ENCODE measurements at places on chromosomes 2 and 18.

DNA sequence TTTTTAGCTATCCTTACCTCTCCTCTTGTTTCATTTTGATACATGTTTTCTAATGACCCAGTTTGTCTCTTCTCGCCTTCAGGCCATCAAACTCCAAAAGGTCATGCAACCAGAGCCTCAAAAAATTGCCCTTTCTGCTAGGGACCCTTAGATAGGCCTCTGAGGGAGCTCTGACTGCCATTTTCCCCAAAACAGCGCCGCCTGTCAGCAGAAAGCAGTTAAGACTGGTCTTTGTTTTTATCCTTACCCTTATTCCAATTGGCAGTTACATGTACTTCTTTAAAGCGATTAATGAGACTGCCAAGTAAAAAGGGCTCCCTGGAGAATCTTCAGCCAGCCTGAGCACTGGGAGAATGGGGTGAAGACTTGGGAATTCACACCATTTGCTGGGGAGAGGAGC, 55.1 kb upstream of the RIT2 start:
- no peak for DNase-seq

- DNase-seq = peak; percentile 72
These were observed 301.2 kb downstream of the AGPS start for GRCh38 chr2:177693658-177694339.

DNA sequence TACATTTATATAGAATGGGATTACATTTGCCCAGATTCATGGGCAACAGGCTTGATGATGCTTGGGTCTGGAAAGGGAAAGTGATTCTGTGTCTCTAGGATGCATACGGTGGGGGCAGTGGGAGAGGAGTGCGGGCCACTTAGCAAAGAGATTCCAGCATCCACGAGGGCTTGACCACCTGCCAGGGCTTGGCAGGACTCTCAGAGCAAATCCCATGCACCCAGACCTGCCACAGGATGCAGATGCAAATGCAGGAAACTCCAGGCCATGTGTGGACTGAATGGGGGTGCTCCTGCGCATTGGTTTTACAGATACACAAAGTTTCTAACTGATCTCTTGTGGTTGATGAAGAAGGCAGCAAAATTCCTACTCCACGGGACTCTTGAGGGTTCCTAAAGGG, 334.7 kb downstream of the CYRIA start:
- no peak for DNase-seq

DNA sequence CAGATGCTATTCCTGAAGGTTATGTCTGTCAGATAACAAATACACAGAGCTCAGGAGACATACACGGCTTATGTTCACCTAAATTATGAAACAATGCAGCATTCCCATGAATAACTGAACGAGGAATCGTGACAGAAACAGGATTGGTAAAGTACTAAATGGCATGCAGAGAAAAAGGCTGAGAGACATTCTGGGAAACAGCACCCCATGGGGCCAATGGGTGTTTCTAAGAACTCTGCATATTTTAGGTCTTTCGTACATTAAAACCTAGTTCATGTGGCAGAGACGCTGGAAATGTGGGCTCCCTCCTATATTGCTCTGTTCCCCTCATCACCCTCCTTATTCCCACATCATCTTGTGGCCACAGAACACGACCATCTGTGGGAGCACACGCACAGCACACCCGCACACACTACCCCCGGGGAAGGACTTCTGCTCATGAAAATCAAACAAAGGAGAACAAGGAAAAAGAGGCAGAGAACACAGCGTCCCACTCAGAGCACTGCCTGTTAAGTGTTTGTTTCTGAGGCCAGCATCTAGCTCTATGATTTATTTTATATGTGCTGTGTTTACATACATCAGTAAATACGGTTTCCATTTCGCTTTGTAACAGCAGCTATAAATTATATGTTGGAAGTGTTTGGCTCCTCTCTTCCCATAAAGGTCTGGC, 143.6 kb downstream of the AFF3 start:
- no peak for DNase-seq

GRCh38 chr2:128867311-128867710, 548.6 kb upstream of the HS6ST1 start:
- DNase-seq = no peak

GRCh38 chr2:241894056-241894641, 24.6 kb downstream of the RTP5 start:
- DNase-seq = no peak

DNA sequence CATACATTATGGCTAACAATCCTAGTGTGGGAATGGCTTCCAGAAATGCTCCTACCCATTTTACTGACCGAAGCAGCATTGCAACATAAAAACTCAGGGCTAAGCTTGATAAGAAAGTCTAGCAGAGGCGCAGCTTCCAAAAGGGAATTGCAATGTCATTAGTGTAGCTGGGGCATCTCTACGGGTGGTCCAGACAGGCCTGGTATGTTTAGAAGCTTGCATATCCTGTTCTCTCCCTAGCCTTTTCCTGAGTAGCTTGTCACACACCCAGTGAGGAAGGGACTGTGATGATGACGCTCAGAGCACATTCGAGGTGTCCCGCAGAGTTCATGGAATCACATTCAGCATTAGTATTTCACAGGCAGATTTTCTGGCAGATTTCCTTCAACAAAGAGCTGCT, 38.0 kb upstream of the COL5A2 start:
- DNase-seq = peak; percentile 92

DNA sequence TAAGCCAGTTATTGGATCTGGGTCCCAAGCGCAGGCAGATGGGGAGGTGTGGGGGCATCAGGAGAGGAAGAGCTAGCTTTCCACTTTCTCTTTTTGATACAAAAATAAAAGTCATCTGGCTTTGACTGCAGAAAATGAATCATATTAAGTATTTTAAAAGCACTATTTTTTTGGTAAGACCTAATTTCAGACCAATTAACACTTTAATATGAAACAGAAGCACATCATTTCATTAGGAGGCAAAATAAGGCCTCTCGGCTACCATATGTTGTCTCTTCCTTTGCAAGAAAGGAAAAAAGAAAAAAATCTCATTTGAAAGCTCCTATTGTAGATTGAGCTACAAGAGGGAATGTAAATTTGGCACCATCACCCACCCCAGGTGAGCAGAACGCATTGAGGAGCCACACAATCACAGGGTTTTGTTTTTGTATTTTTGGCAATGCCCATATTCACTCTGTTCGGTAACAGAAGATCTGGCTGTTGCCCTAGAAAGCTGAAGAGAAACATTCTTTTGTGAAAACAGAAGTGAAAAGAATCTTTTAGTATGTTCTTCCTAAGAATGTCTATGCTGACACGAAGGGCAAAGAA, 390.7 kb upstream of the ETAA1 start:
- DNase-seq = no peak

DNA sequence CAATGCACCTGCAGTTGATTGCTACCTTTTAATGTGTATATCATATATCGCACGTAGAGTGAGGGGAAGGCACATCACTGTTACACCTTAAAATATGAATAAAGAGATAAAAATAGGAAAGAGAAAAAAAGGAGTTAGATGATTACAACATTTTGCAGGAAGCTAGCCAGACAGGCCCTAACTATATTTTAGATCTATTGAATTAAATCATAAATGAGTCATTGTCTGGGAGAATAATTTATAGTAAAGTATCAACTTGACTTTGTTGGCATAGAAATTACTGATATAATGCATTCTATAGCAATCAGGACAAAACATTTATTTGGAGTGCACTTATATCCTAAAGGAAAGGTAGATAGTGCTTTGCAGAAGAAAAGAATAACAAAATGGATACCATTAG, 384.9 kb upstream of the NXPH2 start:
- DNase-seq = no peak

DNA sequence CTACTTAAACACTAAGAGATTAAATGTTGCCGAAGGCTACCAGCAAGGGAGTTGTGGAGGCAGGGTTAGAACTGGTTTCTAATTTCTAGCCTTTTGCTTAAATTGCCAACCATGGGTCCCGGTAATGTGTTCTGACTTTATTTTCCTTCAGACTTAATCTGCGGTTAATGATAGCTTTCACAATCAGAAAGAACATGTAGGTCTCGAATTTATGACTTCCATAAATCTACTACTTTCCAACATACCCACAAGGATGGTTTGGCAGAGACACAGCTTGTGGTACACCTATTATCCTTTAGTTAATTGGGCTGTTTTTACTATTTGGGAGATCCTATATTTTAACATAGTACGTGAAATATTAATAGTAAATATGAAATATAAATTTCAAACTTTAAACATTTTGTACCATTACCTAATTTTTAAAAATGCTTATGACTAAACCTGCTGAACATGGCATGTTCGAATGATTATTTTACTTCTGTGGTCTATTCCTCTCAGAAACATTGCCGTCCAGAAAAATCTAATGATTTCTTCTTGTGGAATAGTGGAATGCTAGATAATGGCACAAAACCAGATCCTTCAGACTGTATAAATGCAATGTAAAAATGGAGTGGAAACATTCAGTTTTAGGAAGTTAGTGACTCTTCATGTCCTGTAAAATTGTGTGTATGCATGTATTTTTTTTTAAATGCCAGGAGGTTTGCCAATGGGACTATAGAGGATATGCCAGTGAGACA, 41.3 kb downstream of the PARD3B start:
- no peak for DNase-seq

DNA sequence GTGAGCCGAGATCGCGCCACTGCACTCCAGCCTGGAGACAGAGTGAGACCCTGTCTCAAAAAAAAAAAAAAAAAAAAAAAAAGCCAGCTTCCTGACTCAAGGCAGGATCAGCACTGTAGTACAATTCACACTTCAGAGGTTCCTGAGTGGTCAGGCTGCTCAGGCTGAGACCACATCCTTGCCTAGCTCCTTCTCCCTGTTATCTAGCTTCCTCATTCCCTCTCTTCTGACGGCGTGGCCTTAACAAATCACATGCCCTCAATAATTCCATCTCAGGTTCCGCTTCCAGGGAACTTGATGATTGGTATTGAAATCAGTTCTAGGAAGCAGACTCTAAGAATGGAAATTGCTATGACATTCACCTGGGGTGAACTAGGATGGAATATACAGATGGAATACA, 29.8 kb upstream of the KDM3A start:
- no peak for DNase-seq

DNA sequence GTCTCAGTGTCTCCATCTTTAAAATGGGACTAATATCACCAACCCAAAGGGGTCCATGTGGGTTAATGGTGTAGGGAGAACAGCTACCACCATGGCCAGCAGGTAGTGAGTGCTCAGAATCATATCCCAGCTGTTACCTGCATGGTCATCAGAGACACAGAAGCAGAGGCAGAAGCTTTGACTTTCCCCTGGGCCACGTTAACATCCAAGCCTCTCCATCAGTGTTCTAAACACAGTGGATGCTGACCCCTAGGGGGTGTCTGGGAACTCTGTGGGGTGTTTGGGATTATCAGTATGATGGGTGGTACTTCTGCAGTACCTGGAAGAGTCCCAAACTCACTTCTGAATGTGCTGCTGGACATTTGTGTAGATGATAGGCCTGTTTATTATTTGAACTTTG, 93.6 kb downstream of the GYPC start:
- DNase-seq = no peak

GRCh38 chr2:217008794-217009193, 148.9 kb upstream of the TNP1 start:
- no peak for DNase-seq

- no peak for DNase-seq
These were observed 81.6 kb upstream of the ZFP36L2 start for GRCh38 chr2:43307973-43308372.

DNA sequence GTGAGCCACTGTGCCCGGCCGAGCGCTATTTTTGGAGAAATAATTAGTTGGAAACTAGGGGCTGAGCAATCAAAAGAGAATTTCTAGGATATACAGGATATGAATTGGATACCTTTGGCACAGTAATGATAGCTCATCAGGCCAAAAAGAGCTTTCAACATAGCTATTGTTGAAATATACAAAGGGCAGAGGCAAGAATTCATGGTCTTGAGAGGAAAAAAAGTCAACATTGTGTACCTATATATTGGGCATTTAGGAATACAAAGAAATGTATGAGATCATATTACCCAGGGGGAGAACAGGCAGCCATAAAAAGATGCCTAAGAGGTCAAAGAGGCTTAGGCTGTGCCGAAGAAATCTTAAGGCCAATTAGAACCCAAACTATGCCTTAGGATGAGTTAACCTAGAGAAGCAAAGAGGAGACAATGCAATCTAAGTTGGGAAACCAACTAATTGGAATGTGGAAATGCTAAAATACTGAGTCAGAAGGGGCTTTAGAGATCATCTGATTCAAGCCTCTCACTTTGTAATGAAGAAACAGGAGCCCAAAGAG, 99.0 kb downstream of the RBBP8 start:
- peak; percentile 89 for DNase-seq

GRCh38 chr2:190682168-190682567, 33.3 kb downstream of the NAB1 start:
- DNase-seq = peak; percentile 58

DNA sequence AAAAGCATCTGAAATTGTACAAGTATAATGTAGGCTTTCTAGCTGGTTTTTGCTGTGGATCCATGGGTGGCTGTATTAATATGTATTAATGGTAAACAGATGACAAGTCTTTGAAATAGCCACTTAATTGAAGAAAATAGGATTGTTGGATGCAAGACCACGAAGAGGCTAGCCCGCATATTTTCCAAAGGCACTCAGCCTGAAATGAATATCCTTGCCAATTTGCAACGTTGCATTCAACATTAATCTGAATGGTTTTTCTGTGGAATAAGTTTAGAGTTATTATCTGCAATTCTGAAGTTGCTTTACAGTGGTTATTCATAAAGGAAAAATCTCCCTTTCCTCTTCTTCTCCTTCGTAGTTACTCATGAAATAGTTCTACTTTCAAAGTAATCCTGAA, 86.2 kb upstream of the SPATS2L start:
- DNase-seq = no peak

- no peak for DNase-seq
These were observed 62.5 kb downstream of the MEP1B start for GRCh38 chr18:32252141-32252860.

DNA sequence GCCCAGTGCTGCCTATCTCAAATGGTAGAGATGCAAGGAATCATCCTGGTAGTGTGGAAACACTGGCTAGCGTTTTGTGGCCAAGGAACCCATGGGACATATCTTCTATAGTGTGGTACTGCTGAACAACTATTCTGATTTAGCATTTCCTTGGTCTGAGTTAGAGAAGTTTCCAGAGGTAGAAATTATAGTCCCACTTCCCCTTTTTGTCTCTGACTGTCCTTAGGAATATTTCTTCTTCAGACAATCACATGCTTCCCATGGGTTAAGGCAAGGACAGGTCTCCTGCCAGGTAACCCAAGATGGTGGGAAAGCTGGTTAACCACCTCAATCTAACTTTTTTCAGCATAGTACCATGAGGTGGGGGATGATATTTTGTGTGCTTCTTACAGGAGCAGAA, 729.5 kb upstream of the LRRTM4 start:
- DNase-seq = no peak

GRCh38 chr2:117755768-117756167, 58.7 kb upstream of the DDX18 start:
- no peak for DNase-seq

All from amniotic epithelial cell (primary cell).